ENCODE measurements at places on chromosomes 6 and 20.

DNA sequence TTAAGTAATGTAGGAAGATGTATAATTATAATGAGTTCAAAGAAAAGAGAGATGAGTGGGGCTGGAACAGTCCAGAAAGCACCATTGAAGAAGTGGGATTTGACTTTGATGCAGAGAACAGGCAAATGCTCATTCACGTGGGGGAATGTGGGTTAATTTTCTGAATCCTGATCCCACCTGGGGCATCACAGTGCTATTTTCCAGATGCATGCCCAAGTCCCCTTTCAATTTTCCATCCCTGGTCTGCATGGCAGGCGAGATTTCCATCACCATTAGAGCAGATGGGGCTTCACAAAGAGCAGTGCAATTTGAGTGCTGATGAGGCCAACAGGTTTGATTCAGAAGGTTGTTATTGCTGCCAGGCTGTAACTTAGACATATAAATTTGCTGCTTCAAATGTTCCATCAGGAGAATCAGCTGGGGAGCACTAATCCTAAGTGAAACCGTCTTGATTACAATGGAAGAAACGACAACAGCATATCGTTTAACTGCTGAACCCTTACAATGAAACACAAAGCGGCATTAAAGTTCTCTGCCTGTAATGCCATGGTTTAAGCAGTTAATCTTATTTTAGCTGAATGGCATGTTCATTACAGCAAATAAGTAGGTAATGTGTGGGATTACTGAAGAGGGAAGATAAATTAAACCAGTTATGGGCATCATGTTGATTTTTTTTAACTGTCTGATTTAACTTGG lies 45.2 kb downstream of the OSTM1 start:
- DNase-seq = no peak

DNA sequence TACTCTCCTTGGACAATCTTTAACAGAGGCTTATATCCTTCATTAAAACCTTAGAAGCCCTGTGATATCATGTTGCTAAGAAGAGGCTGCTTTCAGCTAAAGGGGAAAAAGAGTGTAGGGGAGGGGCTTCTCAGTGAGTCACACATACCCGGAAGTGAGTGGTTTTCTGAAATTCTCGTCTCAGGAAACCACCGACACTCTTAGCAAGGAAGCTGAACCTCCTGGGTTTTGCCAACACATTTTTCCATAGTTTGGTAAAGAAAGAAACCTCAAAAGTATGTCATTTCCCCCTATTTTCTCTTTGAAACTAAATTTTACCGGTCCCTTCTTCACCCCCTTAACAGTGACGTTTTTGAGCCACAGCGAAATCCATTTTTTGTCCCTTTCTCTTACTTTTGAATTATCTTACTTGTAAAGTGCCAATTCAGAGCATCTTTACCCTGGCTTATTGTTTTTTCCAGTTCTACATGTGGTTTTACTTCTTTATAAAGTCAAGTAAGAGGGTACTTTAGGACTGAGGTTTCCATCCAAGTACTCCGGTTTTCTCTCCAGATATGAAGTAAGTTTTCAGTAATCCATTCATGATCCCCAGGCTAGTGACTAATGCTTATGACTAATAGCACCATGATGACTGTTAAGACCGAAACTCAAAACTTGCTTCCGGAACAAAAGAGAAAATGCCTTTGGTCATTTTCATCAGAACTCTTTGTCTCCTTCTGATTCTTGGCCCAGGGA lies 219.3 kb downstream of the ARHGAP18 start:
- DNase-seq = peak; percentile 98

GRCh38 chr6:161300823-161301222 lies 27.0 kb upstream of the AGPAT4 start:
- no peak for DNase-seq

- no peak for DNase-seq
Measured at GRCh38 chr6:13874191-13874549, 50.6 kb upstream of the RNF182 start.

DNA sequence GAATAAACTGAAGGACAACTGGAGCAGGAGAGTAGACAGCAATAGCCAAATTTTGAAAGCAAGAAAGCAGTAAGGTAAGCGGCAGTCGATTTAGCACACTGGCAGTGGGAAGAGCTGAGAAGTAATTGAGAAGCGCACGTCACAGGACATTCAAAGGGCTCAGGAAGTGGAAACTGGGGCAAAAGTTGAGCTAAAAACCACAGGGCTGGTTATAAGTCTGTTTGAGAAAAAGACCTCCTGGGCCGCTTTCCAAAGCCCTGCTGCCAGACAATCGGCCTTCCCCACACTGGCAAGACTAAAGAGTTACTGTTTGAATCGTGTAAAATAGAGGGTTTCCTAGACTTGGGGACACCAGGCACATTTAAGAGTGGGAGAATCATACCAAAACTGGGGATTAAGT lies 161.4 kb downstream of the DNAH8 start:
- DNase-seq = peak; percentile 52

GRCh38 chr6:107511511-107511993 lies 21.6 kb downstream of the SOBP start:
- DNase-seq = peak; percentile 16

- peak; percentile 8 for DNase-seq
Measured at GRCh38 chr20:54510541-54511129, 35.2 kb downstream of the DOK5 start.

DNA sequence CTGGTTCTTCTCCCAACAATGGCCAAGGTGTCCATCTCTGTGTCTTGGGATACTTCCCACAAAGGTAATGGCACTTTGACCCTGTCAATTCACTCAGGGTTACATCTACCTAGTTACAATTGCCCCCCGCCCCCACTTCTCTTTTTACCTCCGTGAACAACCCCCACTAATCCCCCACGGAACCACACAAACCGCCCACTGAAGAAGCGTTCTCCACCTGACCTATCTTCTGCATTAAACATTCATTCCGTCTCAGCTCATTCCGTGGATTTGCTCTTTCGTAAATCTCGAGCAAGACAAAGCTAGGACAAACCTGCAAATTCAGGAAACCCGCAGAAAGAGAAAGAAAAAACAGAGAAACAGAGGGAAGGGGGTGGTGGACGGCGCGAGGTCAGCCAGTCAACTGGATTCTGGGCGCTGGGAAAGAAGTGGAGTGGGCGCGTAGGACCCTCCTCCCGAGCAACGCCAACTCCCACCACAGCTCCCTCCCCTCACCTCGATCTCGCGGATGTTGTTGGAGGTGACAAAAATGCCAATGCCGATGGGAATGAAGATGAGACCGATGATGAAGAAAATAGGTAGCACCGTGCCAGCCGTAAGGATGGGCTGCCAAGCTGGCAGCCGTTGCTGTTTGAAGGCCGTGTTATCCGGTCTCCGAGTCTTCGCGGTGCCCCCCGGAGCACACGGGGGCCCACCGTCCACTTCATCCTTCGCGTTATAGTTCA lies 523 bp downstream of the TMEM30A start:
- no peak for DNase-seq

- peak; percentile 70 for DNase-seq
Measured at GRCh38 chr6:142842418-142843261, 102.3 kb downstream of the HIVEP2 start.

GRCh38 chr6:25342802-25343201 lies 63.6 kb downstream of the CARMIL1 start:
- no peak for DNase-seq

Data from astrocyte of the spinal cord (primary cell).